DMS53 (cell line): ENCODE measurements at places on chromosomes 5 and 9.

GRCh38 chr5:6733411-6734242 is 20.4 kb downstream of the TENT4A start:
- DNase-seq: no peak

- DNase-seq: no peak
Observed at GRCh38 chr9:10274988-10275387, 337.8 kb downstream of the PTPRD start.

GRCh38 chr9:117963493-117964090 is 259.4 kb downstream of the TLR4 start:
- no peak for DNase-seq

DNA sequence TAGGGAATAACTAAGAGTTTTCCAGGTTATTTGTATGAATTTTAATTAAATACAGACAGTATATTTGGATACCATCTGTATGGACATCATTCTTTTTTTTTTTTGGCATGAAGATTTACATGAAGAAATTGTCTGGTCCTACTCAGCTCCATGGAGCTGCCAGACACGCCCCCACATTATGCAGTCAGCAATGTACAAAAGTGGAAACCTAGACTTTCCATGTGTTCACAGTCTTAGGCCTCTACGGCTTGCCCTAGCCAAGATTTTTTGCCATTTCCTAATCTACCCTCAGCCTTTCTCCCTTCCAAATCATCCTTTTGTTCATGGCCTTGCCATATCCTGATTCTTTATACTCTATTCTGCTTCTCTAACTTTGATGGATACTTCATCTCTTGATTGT is 207.1 kb downstream of the SGCD start:
- no peak for DNase-seq

DNA sequence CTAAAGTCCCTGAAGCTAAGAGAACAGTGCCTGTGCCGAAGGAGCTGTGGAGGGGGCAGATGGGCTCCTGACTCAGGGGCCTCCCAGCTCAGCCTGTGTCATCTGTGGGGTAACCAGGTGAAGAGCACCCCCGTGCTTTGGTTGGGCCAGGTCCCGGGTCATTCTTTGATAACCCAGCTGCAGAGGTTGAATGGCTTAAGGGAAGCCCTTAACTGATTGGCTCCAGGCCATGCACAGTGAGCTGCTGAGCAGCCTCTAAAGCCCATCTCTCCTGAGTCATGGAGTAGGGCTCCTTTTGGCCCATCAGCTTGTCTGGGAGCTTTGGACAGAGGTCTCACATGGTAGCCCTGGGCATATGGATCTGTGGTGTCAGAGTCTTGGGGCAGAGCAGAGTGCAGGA is 28.7 kb downstream of the COL27A1 start:
- no peak for DNase-seq

GRCh38 chr9:27408001-27408400 is 111.1 kb upstream of the EQTN start:
- no peak for DNase-seq

- DNase-seq: no peak
Observed at GRCh38 chr9:87596862-87597261, 99.2 kb downstream of the DAPK1 start.

DNA sequence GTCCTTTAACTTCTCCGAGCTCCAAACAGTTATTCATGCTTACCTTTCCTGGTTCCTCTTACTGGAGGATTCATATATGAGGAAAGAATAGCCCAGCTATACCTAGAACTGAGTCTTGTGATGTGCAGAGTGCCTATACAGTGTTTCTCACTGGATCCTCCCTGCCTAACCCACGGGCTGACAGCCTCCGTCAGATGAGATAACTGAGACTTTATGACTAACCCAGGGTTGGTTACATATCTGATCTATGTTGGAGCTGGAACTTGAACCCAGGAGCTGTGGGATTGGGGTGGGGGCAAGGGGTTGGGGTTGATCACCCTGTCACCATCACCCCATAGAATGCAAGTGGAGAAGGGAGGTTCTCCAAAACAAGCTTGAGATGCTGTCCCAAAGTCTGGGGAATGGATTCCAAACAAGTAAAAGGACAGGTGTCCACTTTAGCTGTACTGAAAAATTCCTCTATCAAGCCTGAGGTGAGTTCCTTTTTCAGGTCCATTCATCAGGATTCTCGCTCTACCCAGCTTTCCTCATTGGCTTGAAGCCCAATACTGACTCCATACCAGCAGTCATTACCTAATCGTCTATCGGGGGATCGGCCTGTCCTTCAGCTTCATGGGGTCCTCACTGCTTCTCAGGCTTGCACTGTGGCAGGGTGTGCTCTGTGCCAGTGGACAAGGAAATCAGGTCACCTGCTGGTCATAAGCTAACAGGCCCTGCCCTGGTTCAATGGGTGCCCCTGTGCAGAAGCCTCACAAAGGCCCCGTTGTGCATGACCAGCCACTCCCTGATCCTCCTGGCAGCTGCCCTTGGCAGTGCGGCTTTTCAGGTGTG is 100.6 kb downstream of the ARHGAP26 start:
- peak; percentile 14 for DNase-seq

GRCh38 chr9:137669261-137669672 is 50.5 kb downstream of the EHMT1 start:
- DNase-seq: peak; percentile 36

DNA sequence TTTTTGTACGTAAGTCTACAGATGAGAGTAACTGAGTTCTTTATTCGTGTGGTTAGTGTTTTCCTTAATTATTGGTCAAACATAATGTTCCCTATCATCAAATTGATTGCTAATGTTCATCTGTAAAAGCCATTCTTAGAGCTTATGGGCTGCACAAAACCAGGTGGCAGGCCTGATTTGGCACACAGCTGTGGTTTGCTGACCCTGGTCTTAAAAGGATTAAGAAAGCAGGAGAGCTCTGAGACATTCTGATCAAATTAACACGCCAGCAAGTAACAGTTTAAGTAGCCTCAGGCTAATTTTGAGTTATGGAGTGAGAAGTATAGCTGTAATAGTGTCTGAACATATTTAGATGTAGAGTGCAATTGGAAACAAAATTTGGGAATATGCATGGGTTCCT is 63.2 kb downstream of the PRR16 start:
- no peak for DNase-seq

- DNase-seq: peak; percentile 42
Observed at GRCh38 chr9:96020792-96021550, 145.5 kb downstream of the ERCC6L2 start.

- no peak for DNase-seq
Observed at GRCh38 chr5:3339092-3339797, 256.4 kb upstream of the IRX1 start.

DNA sequence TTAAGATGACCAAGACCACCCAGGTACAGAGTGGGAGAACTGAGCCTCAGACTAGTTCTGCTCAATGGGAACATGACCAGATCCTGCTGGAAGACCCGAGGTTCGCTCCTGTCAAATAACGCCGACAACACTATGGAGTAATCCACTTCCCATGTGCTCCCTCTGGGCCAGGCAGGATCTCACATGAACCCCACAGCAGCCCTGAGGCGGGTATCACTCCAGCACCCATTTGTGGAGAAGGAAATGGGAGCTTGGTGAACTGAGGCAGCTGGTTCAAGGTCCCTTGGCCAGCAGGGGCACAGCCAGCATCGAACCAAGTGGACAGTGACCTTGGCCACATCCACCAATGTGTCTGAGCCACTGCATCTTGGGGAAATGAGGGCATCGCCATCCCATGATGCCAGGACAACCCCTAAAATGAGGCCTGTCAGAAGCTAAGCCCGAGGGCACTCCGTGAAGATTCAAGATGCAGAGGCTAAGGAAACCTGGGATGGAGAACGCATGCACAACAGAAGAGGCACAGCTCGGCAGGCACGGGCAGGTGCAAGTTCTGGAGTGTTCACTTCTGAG is 8.5 kb downstream of the ANKS6 start:
- DNase-seq: no peak

- no peak for DNase-seq
Observed at GRCh38 chr5:124061663-124062062, 549.7 kb downstream of the CSNK1G3 start.

- no peak for DNase-seq
Observed at GRCh38 chr5:168426007-168426863, 60.0 kb upstream of the RARS1 start.

DNA sequence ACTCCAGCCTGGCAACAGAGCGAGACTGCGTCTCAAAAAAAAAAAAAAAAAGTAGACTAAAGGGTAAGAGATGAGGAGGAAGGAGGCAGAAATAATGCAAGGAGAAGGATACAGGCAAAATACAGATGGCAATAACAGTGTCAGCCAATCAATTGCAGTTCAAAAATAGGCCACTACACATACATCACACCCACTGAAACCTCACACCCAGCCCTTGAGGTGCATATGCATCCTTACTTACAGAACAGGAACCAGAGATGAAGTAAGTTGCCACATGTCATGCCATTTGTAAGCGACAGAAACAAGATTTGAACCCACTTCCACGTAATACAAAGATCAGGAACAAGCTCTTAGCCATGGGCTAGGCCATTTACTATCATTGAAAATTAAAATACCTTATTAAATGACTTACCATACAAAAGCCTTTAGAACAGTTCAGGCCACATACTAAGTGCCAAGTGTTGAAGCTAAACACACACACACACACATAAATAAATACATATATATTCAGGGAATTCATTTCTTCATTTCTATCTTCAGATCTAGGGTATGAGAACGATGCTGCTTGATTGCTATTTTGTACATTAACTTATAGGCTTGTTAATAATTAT is 98.4 kb downstream of the FNBP1 start:
- DNase-seq: no peak

- DNase-seq: no peak
Observed at GRCh38 chr9:89802781-89803355, 198.1 kb downstream of the GADD45G start.

GRCh38 chr5:36640949-36641348 is 34.5 kb downstream of the SLC1A3 start:
- DNase-seq: no peak

- no peak for DNase-seq
Observed at GRCh38 chr5:37120270-37120669, 128.9 kb downstream of the CPLANE1 start.

DNA sequence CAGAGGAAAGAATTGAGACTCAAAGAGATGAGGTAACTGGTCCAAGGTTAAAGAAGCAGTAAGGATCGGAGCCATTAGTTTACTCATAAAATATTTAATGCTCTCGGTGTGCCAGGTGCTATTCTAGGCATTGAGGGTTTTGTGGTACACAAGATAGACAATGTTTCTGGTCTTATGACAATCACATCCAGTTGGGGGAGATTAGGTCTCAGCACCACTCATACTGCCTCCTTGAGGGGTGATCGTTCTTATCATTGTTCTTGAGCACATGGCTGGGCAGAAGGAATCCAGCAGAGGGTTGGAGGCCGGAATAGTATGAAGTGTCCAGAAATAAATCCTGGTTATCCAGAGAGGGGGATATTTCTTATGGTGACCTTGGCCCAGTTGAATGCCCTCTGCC is 40.7 kb upstream of the LCP2 start:
- DNase-seq: no peak

- peak; percentile 88 for DNase-seq
Observed at GRCh38 chr5:14035859-14036503, 91.5 kb upstream of the DNAH5 start.

DNA sequence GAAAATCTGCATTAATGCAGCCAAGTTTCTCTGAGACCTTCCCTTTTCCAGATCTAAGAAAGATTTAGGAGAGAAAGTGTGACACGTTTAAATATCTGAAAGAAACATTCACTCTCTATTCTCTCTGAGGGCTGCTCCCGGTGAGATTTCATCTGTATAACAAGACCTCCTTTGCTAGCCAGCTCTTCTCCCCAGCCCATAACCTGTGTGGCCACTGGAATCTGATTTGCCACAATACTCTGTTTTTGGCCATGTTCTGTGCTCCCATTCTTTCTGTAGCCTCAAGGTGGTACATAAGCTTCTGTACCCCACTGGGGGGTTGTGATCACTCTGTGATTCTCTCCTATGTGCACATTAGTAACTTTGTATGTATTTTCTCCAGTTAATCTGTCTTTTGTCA is 291.0 kb upstream of the SEMA6A start:
- DNase-seq: no peak

- DNase-seq: peak; percentile 80
Observed at GRCh38 chr5:54867310-54867944, 118.0 kb downstream of the ESM1 start.

GRCh38 chr9:113454914-113455761 is 8.4 kb upstream of the RGS3 start:
- peak; percentile 76 for DNase-seq

DNA sequence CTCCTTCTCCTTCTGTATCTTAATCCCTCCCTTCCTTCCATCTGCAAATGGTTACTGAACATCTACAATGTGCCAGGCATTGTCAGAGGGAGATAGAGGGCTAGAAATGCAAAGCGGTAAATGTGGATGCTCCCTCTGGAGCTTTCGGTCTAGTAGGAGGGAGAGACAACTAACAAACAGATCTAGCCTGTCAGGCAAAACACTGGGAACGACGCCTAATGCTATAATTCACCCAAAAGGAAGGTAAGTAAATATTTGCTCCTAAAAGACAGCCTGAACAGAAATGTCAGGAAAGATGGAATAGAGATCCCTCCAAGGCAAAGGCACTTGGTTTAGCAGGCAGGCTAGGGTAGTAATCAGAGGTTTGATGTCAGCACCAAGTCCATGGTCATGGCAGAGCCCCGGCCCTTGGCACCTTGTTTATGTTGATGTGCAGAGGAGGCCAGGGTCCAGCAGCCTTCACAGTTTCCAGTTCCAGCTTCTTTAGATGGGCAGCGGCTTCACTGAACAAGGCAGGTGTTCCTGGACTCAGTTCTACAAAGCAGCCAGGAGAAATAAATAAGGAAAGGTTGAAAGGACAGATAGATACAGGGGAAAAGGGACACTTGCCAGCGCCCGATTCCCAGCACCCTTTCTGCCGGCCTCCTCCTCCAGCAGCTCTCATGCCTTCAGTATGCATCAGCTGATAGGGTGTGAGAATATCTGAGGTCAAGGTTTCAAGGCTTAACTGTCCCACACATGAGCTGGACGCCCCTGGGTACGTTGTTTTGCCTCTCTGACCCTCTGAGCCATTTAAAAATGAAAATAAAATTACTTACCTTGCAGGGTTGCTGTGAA is 46.5 kb upstream of the FRRS1L start:
- peak; percentile 3 for DNase-seq

- DNase-seq: no peak
Observed at GRCh38 chr9:77424993-77425392, 223.1 kb downstream of the GNA14 start.

GRCh38 chr5:124176692-124177091 is 569.7 kb downstream of the ZNF608 start:
- peak; percentile 31 for DNase-seq
